ENCODE measurements at places on chromosomes 6 and 20. TPM values are rescaled to one million over a fixed set of nuclear protein-coding genes. Genes with fewer than 3 reads are reported as not detected.
A peak's percentile ranks its signal among the peaks of the same experiment; 100 is the strongest.

DNA sequence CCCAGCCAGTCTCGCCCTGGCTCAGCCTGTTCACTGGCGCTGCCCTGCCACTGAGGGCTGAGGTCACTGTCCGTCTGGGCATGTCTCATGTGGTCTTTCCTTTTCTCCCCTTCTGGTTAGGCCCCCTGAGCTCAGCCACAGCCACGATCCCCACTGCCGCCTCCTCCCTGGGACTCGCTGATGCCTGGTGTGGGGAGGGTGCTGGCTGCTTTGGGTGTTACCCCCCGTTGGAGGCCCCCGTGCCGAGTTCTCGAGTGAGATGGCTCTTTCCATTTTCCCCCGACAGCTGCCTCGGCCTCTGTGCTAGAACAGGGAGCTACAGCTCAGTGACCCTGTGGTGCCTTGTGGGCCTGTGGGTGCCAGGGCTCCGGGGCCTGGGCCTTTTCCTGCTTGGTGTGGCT is 14.9 kb upstream of the TCFL5 start:
- H3K36me3 ChIP-seq = no peaks in the 10 kb centered on the region
- peak overlapping the region; percentile 50 for H3K27ac ChIP-seq
- no peak for DNase-seq
- no peaks in the 10 kb centered on the region for H3K27me3 ChIP-seq
- no peak overlapping the region for H3K4me3 ChIP-seq

- no peak for DNase-seq
- H3K4me3 ChIP-seq = no peak overlapping the region
- no peak overlapping the region for H3K27ac ChIP-seq
These were observed 2.3 kb downstream of the CLPS start for GRCh38 chr6:35794536-35795452.

- no peak overlapping the region for H3K4me3 ChIP-seq
- H3K4me1 ChIP-seq = peaks cover 7% of the 10 kb centered on the region
- no peak for DNase-seq
- no peaks in the 10 kb centered on the region for H3K36me3 ChIP-seq
- H3K27me3 ChIP-seq = peaks cover 25% of the 10 kb centered on the region
These were observed 32.4 kb downstream of the PHACTR1 start for GRCh38 chr6:12748815-12749521.

- no peak overlapping the region for H3K27ac ChIP-seq
- H3K36me3 ChIP-seq = no peaks in the 10 kb centered on the region
- no peak overlapping the region for H3K4me3 ChIP-seq
- no peaks in the 10 kb centered on the region for H3K4me1 ChIP-seq
These were observed 825.5 kb upstream of the MANEA start for GRCh38 chr6:94751641-94752329.

- peaks cover 7% of the 10 kb centered on the region for H3K4me1 ChIP-seq
- no peaks in the 10 kb centered on the region for H3K27me3 ChIP-seq
- no peak overlapping the region for H3K4me3 ChIP-seq
- DNase-seq = no peak
- H3K36me3 ChIP-seq = no peaks in the 10 kb centered on the region
These were observed 56.6 kb downstream of the ARID1B start for GRCh38 chr6:156833755-156834154.

DNA sequence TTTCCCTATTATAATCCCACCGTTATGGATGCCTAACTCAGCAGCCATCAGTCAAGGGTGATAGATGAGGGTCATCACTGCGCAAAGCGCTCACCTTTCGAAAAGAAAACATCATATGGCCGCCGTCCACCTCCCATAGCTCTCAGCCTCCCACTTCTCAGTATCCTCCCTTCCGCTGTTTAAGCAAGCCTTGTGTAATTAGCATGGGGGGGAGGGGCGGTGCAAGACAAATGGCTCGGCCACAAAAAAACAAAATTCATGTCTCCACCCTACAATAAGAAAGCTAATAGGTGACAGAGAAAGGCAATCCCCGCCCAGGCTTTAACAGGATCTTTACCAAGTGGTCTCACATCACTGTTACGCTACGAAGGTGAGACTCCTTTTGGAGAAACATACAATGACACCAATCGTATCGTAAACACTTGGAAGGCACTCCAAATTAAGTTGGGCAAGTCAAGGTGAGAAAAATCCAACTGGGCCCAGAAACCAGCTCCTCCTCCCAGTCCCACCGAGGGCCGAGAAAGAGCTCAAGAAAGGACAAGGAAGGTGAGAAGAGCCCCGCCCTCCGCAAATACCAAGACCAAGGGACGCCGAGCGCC is 645 bp downstream of the DDX39B start:
- peaks cover 28% of the 10 kb centered on the region for H3K4me1 ChIP-seq
- peak overlapping the region; percentile 89 for H3K27ac ChIP-seq
- H3K4me3 ChIP-seq = peak overlapping the region; percentile 88

- no peaks in the 10 kb centered on the region for H3K27me3 ChIP-seq
- peaks cover 47% of the 10 kb centered on the region for H3K4me1 ChIP-seq
- H3K27ac ChIP-seq = no peak overlapping the region
- H3K4me3 ChIP-seq = no peak overlapping the region
These were observed 5.2 kb upstream of the LAMA5 start for GRCh38 chr20:62372042-62372993.

- H3K4me3 ChIP-seq = peak overlapping the region; percentile 62
- peaks cover 21% of the 10 kb centered on the region for H3K4me1 ChIP-seq
- peak; percentile 91 for DNase-seq
- peak overlapping the region; percentile 92 for H3K27ac ChIP-seq
- H3K36me3 ChIP-seq = peaks cover 3% of the 10 kb centered on the region
These were observed 127.9 kb upstream of the NAA20 start for GRCh38 chr20:19889011-19889953.

DNA sequence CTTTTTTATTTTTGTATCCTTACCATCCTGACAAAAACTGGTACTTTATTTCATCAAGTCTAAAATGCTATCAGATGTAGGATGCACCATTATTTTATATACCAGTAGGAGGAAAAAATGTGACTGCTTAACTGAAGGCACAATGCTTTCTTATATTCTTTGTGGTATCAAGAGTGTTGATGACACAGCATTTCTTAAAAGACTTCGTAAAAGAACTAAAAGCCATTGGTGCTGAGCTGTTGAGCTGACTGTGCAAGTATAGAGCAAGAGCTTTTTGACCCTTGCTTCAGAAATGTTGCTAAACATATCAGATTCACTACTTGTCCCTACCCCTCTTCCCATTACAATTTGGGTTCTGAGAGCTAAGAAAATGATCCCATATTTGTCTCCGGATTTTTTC is 17.5 kb downstream of the SF3B5 start:
- H3K27me3 ChIP-seq = no peaks in the 10 kb centered on the region
- no peaks in the 10 kb centered on the region for H3K4me1 ChIP-seq
- no peak overlapping the region for H3K4me3 ChIP-seq

DNA sequence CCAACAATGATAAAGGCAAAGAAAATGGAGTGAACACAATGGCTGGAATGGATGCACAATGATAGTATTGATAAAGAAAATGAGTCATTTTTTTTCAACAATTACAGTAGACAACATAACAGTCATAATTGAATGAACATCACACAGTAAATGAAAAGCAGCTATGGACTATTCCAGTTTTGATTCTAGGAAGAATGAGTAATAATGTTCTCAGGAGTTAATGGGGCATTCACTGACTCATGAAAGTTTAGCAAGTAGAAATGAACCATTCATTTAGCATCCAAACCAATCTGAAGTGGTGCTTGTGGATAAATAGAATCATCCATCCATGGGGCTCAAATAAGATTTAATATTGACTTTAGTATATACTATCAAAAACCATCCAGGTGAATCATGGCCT is 1029.5 kb upstream of the GJE1 start:
- H3K4me3 ChIP-seq = no peak overlapping the region
- no peaks in the 10 kb centered on the region for H3K27me3 ChIP-seq
- no peak overlapping the region for H3K27ac ChIP-seq
- no peak for DNase-seq
- no peaks in the 10 kb centered on the region for H3K36me3 ChIP-seq
- H3K4me1 ChIP-seq = no peaks in the 10 kb centered on the region

DNA sequence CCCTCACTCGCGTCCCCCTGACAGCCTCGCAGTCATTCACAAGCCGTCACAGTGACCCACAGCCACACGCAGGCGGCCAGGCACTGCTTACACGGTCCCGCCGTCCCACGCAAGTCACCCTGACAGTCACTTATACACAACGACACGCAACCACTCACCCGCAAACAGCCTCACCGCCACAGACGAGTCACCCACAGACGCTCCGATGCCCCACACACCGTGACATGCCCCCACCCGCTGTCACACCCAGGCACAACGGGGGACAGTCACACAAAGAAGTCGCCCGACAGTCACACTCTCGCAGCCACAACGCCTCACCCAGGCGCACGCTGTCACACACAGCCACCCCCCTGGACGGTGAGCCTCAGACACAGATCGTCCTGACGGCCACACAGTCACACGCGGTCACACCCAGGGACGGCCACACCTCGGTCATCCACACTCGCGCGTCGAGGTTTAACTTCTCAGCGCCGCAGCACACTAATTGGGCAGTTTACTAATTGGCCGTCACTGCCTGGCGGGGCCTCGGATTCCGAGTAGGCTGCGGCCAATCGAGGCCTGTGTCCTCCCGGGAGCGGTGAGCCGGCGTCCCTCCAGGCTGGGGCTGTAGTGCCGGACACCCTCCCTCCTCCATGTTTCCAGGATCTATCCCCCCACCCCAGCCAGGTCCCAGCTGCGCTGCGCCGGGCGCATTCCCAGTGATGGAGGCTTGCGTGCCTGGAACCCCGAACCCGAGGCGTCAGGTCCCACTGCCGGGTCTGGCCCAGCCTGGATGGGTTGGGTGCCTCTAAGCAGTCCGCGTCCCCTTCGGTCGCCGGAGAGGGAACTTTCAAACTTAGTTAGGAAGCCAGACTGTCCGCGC is 790 bp downstream of the TOX2 start:
- peak; percentile 55 for DNase-seq
- no peak overlapping the region for H3K27ac ChIP-seq
- no peaks in the 10 kb centered on the region for H3K27me3 ChIP-seq
- H3K36me3 ChIP-seq = no peaks in the 10 kb centered on the region
- peak overlapping the region; percentile 83 for H3K4me3 ChIP-seq

GRCh38 chr6:158920311-158920905 is 79.6 kb downstream of the RSPH3 start:
- H3K4me1 ChIP-seq = peaks cover 9% of the 10 kb centered on the region
- H3K4me3 ChIP-seq = no peak overlapping the region
- no peak overlapping the region for H3K27ac ChIP-seq
- H3K27me3 ChIP-seq = no peaks in the 10 kb centered on the region

The GSTA2 gene
- 2.7 TPM for total RNA-seq

The PACRG gene
- 10.6 TPM for total RNA-seq
